NCI-H510A treated with DMSO at 0.1 percent for 48 hours (cell line): ENCODE measurements at places on chromosomes 1 and 21.

DNA sequence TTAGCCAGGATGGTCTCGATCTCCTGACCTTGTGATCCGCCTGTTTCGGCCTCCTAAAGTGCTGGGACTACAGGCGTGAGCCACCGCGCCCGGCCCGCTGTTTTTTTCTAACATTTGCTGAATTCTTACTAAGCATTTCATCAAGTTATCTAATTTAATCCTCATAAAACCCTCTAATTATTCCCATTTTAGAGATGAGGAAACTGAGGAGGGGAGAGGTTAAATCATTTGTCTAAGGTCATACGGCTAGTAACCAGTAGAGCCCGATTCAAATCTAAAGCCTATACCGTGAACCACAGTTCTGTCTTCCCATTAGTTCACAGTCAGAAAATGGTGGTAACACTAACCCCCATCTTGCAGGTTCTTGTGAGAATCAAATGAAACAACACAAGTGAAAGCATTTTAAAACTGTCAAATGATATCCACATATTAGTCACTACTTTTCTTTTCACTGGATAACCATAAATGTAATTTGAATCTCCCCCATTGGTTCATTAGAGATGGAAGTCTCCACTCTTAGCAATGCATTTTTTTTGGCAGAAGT is 10.6 kb downstream of the HEYL start:
- no peak for DNase-seq

DNA sequence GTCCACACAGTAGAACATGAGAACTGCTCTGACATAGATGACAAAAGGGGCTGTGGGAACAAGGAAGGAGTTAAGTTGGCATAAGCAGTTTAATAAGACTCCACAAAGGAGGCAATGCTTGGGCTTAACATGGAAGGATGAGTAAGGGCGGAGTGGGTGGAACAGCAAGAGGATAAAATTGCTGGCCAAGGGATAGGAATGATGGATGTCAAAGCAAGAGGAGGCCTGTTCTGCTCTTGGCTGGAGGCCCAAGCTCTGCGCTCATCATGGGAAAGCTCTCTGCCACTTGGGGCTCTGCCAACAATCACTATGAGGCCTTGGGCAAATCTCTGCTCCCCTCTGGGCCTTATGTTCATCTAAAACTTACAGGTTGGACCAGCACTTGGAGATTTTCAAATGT is 98.3 kb upstream of the CAMK1G start:
- no peak for DNase-seq

DNA sequence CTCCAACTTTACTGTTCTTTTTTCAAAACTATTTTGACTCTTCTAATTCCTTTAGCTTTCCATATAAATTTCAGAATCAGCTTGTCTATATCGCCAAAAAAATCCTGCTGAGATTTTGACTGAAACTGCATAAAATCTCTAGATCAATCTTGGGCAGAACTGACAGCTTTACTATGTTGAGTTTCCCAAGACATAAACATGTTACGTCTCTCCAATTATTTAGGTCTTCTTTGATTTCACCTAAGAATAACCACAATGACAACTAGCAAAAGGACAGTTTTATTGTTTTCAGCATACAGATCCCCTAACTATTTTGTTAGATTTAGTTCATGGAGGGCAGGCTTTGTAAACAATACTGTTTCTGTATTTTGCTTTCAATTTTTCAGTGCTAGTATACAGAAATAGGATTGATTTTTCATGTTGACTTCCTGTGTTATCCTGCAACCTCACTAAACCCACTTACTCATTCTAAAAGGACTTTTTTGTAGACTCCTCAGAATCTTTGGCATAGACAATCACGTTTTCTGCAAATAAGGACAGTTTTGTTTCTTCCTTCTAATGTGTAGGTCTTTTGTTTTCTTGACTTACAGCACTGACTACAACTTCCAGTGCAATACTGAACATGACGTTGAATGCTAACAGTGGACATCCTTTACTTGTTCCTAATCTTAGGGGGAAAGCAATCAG is 63.4 kb downstream of the NPHP4 start:
- DNase-seq: no peak

- DNase-seq: no peak
Measured at GRCh38 chr1:190377294-190377693, 100.4 kb downstream of the BRINP3 start.

DNA sequence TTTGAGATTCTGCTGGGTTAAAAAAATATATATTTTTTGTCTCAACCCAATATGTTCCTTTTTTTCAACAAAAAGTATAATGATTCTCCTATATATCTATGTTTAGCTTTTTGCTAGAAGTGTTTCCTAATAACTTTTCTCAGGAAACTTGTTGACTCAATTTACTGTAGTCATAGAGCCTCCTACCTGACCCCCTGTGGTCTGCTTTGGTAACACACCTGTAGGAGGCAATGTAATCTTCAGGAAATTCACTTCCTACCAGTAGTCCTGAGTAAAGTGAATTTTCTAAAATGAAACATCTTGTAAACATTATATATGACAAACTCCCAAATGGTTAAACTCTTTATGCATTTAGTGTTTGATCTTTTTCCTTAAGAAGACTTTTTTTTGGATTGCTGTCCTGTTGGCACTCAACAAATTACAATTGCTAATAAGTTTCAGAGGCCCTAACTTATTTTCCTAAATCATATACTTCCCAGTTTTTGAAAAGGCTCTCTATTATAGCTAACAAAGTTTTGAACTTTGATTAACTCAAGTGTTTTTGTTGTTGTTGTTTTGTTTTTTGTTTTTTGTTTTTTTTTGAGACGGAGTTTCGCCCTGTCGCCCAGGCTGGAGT is 118.3 kb downstream of the OLFML2B start:
- no peak for DNase-seq

DNA sequence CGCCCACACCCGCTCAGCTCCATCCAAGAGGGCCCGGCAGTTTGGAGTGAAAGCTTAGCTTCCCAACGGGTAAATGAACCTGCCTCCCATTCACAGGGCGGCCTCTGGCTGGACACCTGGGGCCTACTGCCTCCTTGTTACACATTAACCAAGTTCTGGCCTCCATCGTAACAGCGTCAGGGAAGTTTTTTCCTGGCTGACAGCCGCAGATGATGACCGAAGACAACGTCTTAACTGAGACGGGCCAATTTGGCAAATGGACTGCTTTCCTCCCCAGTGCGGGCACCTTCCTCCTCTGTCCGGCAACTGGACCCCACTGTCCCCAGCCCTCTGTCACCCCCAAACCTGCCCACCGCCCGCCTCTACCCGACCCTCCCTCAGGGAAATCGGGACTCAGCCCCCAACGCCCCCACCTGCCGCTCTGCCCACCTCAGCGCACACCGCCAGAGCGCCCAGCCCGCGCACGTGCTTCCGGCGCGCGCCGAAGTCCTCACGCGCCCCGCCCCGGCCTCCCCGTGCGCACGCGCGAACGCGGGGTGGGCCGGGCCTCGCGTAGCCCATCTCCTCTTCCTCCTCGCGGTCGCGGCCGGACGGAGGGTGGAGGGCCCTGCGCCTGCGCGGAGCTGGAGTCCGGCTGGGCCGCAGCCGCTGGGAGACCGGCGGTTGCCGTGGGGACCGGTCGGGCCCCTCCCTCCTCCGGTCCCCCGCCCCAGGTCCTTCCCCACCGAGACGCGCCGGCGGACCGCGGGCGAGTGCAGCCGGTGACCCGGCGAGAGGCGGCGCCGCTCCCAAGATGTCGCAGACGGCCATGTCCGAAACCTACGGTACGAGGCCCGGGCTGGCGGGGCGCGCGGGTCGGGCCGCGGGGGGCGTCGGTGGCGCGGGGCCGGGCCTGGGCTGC is at the start of gene RAB4A:
TSS of gene RAB4A (plus strand) at position 565 of the 901 bp plus-strand sequence. CDS start at position 794, 229 bp downstream.
- DNase-seq: peak; percentile 44

DNA sequence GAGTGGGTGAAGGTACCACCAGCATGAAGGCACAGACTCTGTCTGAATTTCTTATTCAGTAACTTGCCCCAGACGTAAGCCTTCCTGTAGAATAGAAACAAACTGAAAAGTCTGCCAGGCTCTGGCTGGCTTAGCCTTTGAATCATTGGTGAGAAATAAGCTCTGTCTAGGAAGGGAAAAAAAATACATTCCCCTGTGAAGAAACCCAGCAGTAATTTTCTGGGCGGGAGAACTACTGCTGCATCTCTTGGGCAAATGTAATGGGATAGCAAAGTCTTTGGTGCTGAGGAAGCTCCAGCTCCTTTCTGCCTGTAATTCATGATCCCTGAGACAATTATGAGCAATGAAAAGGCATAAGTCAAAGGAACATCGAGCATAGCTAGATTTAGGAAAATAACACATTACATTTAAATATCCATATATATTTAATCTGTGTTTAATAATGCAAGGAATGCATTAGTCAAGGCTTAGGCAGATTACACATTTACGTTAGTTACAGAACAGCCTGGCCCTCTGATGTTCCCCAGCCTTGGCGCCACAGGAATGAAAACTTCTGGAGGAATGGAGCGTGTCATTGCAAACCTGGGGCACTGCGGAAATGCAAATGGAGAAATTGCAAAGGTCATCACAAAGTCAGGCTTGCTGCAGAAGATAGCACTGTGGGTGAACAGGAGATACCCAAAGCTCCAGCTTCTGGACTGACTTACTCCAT is 216.3 kb upstream of the CAMK1G start:
- DNase-seq: no peak

GRCh38 chr1:166112425-166112824 is 54.4 kb downstream of the FAM78B start:
- DNase-seq: no peak

DNA sequence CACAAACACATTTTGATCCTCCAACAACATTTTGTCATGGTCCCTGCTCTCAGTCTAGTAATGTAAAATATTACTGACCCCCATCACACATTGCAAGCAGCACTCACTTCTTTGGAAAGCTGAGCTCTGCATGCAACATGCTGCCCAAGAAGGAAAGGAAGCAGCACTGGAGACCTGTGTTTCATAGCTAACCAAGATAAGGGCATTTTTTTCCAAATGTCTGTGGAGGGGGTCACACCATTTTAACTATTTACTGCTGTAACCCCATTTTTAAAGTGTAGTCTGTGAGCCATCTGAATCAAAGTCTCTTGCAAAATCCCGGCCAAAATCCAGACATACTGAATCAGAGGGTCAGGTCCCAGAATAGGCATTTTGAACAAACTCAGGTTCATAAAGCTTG is 4.5 kb upstream of the RASSF5 start:
- no peak for DNase-seq

DNA sequence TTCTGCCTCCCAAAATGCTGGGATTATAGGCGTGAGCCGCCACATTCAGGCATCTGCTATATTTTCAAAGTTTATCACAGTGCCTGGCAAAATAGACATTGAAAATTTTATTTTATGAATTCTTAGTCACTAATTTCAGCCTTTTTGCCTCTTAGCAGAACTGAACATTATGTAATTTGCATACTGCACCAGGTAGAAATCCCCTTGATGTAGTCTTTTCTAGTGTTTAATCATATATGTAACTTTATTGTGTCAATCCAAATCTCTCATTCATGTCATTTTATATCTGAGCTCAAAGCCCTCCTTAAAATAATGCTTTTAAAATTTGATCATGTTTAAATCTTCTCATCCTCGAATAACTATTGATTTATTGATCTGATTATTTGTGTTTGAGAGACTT is 19.2 kb downstream of the WDTC1 start:
- DNase-seq: no peak

DNA sequence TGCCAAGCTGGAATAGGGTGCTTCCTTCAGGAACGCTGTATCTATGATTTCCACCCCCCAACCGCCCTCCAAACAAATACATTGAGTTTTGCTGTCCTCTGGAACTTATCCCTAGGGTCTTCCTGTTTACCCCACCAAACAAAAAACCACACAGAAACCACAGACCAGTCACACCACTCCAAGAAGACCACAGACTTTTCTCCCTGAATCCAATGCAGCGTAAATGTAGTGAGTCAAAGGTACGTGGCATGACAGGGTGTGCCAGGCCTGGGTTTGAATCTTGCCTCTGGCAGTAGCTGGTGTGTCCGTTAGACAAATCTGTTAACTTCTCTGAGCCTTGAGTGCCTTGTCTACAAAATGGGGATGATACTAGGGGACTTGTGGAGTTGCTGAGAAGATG is 27.8 kb downstream of the ASAP3 start:
- DNase-seq: no peak

- DNase-seq: no peak
Measured at GRCh38 chr1:84603223-84603622, 29.0 kb upstream of the CTBS start.

DNA sequence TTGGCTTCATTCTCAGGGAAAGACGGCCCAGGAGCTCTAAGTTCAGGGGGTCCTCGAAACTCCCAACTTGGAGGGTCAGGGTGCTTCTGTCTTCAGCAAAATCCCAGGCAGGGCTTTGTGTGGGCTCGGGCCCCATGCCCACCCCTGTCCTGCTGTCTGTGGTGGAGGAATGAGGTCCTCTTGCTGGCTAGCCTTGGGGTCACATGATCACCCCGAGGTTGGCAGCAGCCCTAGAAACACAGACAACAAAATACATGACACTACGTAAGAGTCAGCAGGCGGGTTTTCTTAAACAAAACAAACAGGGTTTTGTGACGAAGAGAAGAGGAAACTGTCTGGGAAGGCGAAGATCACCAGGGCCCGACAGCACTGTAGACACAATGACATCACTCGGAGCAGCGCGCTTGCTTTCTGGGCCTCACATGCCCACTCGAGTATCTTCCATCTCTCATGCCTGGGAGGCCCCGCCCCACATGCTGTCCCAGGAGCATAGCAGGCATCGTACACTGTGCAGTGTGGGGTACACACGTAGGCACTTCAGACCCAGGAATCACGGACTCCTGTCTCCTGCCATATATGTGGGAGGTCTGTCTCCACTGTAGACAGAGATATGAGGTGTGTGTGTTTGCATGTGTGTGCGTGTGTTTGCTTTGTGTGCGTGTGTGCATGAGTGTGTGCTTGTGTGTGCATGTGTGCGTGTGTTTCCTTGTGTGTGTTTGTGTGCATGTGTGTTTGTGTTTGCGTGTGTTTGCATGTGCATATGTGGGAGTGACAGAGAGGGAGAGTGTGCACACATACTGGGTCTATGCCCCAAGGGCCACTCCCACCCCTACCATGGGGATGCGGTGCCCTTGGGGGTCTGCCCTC is 94.7 kb downstream of the SIK1 start:
- peak; percentile 23 for DNase-seq

DNA sequence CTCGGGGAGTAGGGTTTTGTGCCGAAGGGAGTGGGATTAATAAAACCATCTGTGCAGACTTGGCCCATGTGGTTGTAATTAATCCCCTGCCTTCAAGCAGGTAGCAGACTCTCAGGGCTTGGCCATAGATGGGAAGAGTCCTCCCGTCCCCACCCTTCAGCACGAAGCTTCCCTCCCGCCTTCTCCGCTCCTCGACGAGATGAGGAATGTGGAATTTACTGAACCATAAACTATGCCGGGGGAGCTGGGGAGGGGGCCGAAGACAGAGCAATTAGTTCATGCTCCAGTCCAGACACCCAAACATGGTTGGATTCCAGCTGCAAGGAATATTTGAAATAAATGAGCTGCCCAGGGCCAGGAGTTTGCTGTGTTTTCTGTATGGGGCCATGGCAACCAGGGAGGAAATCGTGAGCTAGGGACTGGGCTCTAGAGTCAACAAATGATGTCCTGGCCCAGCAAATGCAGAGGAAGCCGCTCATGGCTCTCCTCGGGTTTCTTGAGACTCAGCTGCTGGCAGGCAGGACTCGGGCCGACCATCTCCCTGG is 78.8 kb downstream of the SPSB1 start:
- DNase-seq: peak; percentile 86
